ENCODE measurements at places on chromosomes 7 and 10.

GRCh38 chr10:43648095-43648397 is 635 bp downstream of the ZNF32 start:
- no peak for DNase-seq

- DNase-seq: no peak
Measured at GRCh38 chr10:31838065-31838464, 90.6 kb downstream of the ARHGAP12 start.

- DNase-seq: no peak
Measured at GRCh38 chr7:94650147-94651051, 5.5 kb downstream of the SGCE start.

GRCh38 chr7:112714917-112715316 is 75.3 kb downstream of the TMEM168 start:
- no peak for DNase-seq

DNA sequence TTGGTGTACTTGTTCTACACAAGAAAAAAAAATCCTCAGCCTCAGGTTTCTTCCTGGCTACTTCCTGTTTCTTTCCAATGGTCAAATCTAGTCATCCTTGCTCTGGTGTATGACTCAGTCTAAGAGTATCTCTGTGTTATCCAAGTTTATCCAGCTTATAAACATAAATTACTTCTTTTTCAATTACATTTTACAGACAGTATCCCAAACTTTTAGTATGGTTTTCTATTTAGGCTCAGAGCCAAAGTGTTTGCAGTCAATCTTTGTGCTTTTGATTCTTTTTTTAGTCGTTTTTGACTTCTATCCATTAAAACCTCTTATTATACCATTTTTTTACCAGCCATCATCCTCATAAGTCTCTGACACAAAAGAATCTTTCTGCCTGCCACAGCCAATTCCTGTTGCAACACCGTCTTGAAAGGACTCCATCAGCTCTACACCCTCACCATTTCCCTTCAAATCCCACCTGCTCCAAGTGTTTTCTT is 294.6 kb downstream of the PTEN start:
- no peak for DNase-seq

DNA sequence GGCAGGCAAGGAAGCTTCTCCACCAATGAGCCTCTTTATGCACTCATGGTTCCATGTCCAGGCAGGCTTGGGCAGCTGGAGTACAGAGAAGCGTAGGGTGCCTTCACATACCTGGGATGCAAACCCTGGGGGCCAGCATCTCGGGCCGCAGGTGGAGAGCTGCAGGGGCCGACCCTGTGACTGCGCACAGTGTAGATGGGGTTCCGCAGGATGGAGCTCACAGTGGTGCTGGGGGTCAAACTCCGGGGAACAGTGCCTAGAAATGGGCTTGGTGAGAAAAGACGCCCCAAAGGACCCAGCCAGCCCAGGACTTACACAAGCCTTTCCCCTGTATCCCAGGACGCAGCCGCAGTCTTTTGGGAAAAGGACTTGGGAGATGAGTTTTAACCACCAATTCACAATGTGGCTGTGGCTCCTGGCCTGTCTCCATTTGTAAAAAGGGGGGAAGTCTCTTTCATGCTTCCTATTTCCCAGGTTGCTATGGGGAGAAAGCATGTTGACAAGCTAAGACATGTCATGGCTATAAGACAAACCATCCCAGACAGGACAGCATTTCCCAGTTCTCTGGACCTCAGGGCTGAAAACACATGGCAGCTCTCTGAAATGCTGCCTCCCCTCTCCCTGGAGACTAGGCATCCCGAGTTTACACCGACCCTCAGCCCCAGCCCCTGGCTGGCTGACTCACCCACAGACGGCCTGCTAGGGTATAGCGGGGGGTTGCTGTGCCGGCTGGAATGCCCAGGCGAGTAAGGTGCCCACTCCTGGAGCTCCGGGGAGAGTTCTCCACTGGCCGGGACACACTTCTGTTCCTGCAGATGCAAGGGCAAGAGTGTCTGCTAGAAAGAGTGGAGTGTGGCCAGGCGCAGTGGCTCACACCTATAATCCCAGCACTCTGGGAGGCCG is 107.1 kb downstream of the DLG5 start:
- no peak for DNase-seq

DNA sequence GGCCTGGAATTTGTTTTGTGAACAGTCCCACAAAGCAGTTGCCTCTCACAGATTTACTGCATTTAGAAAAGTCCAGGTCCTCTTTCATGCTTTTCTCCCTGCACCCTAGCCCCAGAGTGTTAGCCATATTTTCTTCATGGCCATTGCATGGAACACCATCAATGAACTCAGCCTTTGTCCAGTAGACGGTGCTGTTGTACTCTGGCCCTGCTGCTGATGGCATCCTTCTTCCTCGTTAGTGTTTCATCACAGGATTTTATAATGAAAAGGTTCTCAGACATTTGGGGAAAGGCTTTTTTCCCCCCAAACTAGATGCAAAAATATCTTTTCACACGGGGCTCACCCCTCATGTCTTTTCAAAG is 93.0 kb upstream of the SLC25A13 start:
- peak; percentile 83 for DNase-seq

DNA sequence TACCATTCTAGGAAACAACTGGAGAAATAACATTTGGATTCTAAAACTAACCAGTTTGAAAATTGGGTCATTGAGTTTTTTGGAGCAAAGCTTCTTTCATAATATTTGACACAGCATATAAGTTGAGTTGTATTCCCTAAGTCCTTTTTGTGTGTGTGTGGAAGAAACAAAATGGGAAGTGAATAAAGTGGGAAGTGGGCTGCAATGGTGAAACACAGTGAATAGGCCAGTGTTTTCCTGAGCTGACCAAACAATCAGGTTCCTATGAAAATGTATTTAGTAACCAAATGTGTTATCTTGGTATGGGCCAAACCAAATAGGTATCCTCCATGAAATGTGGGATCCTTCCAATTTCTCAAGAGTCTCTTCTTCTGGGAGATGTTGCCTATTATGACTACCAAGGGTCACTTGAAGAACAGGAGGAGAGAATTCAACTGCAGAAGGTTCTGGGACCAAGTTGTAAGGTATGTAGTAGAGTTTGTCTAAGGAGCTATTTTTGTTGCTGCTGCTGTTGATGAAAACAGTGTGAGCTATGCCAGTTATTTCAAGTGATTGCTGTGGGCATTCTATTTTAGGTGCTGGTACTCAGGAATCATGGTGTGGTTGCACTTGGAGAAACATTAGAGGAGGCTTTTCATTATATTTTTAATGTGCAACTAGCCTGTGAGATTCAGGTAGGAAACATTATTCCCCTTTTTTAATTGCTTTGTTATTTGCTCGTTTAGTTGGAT is 88.3 kb upstream of the MXI1 start:
- no peak for DNase-seq

GRCh38 chr10:86298501-86299001 is 68.0 kb downstream of the GRID1 start:
- no peak for DNase-seq

GRCh38 chr10:27607591-27607990 is 103.5 kb downstream of the RAB18 start:
- DNase-seq: no peak

DNA sequence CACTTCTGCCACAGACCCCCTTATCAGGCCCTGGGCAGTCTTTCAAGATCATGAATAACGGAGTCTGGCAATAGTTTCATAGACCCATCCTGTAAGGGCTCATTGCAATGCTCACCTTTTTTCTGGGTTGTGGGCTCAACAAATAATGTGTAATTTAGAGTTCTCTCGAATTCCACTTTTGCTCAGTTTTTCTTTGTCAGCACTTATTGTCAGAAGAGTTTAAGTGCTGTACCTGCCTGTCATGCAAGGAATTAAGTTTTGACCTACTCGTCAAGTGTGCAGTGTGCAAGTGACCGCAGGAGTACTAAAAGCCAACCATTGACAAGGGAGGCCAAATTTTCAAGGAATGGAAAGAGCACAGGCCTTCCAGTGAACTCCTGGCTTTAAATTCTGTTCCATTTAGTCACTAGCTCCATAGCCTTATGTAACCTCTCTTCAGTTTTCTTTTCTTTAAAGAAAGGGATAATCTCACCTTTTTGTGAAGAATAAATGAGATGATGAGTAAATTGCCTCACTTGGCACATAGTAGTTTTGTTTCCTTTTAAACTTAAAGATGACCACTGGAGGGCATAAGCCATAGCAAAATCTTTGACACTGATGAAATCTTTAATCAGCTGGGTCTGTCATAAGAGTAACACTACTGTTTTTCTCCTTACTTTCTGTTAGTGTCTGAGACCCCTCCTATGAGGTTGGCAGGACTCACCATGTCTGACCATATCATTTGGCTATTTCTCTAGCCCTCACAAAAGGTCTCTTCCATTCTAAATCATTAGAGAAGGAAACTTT is 313.3 kb downstream of the TYW1 start:
- no peak for DNase-seq

- no peak for DNase-seq
Measured at GRCh38 chr10:116740971-116741370, 1.4 kb downstream of the HSPA12A start.

DNA sequence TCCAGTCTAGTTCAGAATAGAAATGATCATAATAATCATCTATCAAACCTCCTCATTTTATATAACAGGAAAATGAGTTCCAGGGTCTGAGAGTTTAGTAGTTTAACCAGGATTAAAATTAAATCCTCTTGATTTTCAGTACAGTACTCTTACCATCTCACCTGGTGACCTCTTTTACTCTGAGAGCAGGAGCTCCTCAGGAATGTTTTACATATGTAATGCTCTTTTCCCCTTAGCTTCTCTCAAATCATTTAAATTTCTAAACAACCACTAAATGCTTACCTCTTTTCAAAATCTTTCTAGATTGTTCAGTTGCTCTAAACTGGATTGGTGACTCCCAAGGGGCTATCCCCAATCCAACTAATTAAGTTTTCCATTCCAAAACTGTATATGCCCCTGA is 10.2 kb upstream of the PPP3CB start:
- no peak for DNase-seq

GRCh38 chr10:126041804-126042231 is 145.5 kb downstream of the FANK1 start:
- no peak for DNase-seq

GRCh38 chr10:109504401-109504800 is 418.9 kb downstream of the XPNPEP1 start:
- no peak for DNase-seq

GRCh38 chr7:4561795-4562194 is 120.3 kb upstream of the FOXK1 start:
- no peak for DNase-seq

DNA sequence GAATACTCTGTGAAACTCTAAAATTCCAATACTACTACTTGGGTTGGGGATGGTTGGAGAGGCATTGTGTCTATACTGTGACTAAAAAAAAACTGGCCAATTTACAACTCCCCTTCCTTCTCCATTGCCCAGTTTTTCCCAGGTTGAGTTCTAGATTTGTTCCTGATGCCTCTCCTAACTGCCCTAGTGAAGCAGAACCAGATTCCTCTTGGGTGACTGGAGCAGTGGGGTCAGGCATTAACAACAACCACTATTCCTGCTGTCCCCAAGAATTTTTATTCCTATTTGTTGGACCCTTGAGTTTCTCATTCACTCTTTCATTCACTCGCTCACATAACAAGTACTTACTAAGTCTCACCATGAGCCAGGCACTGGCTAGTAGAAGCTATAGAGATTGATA is 5.8 kb downstream of the GOT1 start:
- DNase-seq: no peak

- no peak for DNase-seq
Measured at GRCh38 chr7:92944633-92945032, 108.3 kb upstream of the CDK6 start.

DNA sequence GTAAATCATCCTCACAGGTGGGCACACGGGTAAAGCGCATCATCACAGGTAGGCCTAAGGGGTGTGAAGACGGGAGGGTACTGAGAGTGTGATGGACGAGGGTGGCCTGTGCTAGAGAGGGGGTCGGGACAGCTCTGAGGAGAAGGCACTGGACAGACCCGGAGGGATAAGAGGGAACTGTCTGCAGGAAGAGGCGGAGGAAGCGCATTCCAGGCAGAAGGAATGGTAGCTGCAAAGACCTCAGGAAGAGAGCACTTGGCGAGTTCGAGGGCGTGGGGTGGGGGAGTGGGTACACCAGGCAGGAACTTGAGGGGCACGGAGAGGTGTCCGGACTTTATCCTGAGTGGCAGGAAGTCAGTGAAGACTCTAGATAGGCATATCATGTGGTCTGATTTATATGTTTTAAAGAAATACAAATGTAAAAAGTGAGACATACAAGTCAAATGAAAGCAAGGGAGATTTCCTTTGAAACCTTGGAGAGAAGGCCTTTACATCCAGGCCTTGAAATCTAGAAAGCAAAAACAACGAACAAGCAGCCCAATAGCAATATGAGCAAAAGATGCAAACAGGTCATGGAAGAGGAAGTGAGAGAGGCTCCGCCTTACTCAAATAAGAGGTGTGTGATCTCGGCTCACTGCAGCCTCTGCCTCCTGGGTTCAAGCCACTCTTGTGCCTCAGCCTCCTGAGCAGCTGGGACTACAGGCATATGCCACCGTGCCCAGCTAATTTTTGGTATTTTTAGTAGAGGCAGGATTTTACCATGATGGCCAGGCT is 3.6 kb downstream of the LHPP start:
- no peak for DNase-seq

GRCh38 chr10:7481368-7481765 is 70.5 kb upstream of the SFMBT2 start:
- DNase-seq: no peak

DNA sequence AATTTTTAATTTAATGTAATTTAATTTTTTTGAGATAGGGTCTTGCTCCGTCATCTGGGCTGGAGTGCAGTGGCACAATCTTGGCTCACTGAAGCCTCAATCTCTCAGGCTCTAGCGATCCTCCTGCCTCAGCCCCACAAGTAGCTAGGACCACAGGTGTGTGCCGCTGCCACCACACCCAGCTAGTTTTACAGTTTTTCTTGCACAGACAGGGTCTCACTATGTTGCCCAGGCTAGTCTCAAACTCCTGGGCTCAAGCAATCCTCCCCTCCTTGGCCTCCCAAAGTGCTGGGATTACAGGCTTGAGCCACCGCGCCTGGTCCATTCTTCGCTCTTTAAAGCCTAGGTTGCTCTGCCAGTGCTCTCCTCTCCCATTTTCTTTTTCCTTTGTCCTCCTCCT is 12.9 kb downstream of the CALML3 start:
- no peak for DNase-seq

GRCh38 chr10:48580236-48580635 is 24.6 kb downstream of the ARHGAP22 start:
- no peak for DNase-seq

- no peak for DNase-seq
Measured at GRCh38 chr7:84372155-84372621, 177.6 kb upstream of the SEMA3A start.

GRCh38 chr7:95545007-95545615 is 51.2 kb downstream of the PDK4 start:
- no peak for DNase-seq

GRCh38 chr10:130232166-130233034 is 96.2 kb downstream of the GLRX3 start:
- no peak for DNase-seq

- no peak for DNase-seq
Measured at GRCh38 chr7:142797391-142798377, 26.9 kb downstream of the PRSS2 start.

- DNase-seq: no peak
Measured at GRCh38 chr10:122462533-122463465, 1.4 kb downstream of the HTRA1 start.

DNA sequence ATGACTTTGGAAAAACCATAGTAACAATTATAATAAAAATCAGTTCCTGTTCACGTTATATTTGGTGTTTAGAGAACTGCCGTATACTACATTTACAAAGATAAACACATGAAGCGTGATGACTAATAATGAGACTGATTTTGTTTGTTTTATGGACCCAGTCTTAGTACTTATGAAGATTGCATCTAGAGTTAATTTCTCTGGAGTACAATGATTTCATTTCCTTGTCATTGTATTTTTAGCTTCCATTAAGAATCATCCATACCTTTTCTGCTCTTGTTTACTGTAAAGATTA is 2.9 kb downstream of the RBM20 start:
- DNase-seq: no peak

Data from NCI-H2081 treated with DMSO at 0.1 percent for 48 hours (cell line).